Natural killer cell treated with Interleukin-12 subunit alpha and Interleukin-12 subunit beta and Interleukin-15 and Interleukin-18, amount 100 ng/mL, for 72 hours (primary cell): ENCODE measurements at places on chromosomes 2 and 18. TPM values are rescaled to one million over a fixed set of nuclear protein-coding genes. Genes with fewer than 3 reads are reported as not detected.

The FAM124B gene
- 0.78 TPM for total RNA-seq

DNA sequence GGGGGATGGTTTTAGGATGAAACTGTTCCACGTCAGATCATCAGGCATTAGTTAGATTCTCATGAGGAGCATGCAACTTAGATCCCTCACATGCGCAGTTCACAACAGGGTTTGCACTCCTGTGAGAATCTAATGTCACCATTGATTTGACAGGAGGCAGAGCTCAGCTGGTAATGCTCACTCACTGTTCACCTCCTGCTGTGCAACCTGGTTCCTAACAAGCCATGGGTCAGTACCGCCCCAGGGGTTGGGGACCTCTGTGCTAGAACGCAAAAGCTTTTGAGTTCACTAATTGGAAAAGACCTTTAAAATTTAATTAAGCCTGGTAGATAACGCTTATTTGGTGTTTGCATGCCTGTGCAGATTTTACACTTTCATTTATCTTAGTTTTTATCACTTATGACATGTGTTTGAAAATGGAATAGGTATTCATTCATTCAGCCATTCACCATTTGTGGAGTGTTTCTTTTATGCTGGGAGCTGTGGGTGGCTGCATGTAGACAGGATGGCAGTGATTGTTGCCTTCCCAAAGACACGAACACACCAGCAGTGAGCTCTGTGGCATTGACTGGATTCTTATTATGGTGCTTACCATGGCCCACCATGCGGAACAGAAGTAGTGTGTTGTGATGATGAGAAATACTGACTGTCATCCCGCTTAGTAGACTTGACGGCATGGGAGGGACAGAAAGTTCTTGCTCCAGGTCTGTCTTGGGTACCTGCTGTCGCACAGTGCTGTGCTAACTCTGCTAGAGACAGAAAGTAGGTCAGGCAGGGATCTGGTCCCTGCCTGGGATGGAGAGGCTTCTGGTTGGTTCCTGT lies 6.4 kb downstream of the RAB31 start:
- DNase-seq: no peak

DNA sequence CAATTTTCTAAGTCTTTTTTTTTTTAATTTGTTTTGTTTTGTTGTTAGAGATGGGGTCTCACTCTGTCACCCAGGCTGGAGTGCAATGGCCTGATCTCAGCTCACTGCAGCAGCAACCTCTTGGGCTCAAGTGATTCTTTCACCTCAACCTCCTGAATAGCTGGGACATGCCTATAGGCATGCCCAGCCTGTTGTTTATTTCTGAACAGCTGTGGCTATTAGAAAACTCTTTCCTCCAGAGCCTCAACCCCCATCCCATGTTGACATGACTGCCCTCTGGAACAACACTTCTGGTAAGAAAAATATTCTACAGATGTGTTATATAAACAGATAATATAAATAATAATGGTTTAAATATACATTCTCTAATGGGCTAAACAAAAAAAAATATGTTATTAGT lies 44.4 kb upstream of the TWSG1 start:
- DNase-seq: no peak

The SMYD5 gene
- 27.2 TPM for total RNA-seq

The ZAP70 gene
- total RNA-seq: 191 TPM

DNA sequence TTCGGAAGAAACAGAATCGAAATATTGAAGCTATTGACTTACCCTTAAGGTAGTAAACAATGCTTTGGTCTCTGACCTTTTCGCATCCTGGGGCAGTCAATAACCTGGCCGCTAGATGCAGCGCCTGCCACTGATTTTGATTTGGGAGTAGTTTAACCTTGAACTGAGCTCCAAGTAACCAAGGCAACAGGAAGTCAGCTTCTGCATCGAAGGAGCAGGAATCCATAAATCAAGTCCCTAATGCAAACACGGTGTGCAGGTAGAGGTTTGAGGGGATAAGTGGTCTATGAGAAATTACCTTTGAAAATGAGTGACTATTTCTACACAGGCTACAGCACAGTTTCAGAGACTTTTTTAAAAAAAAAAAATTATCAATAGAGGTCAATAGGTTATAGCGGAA lies 353.5 kb downstream of the SETBP1 start:
- no peak for DNase-seq

DNA sequence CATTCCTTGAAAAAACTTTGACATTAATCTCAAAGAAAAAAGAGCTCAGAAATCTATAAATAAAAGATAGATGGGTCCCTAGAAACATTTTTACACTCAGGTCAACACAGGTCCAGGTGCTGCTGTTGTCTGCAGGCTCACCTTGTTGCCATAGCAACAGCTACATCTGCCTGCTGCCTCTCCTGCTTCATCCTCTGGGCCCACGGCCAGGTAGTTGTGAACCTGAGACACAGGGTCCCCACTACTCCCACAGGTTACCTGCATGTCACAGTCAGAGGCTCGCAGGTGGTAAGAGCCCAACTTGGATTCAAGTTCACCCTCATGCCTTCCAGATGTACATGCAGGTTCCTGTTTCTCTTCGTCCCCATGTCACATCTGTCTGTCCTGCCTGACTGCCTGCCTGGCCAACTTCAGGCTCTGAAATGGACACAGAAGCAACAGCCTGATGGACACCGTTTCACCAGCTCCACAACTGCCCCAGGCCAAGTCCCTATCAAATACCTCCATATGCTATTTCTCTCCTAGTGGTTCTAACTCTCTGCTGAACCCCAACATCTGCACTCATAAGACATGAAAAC lies 88.3 kb upstream of the SALL3 start:
- no peak for DNase-seq

DNA sequence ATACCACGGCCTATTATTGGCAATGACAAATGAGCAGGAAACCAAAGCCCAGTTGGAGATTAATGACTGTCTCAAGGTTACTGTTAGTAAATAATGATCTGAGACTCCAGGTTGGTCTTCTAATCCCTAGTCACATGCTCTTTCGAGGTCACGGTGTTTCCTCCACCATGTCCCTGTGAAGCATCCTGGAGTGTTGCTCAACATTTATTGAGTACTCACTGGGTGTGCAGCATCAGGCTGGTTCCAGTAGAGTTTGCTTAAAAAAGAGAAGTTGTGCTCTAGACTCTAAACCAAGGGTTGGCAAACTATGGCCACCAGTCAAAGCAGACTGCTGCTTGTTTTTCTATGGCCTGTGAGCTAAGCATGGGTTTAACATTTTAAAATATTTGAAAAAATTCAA lies 263.8 kb upstream of the ATP5MC3 start:
- no peak for DNase-seq

- DNase-seq: no peak
Measured at GRCh38 chr2:57204364-57204763, 842.2 kb upstream of the VRK2 start.

The SP140 gene
- total RNA-seq: 67.9 TPM

The IFIH1 gene
- 30.9 TPM for total RNA-seq

- DNase-seq: no peak
Measured at GRCh38 chr2:206557321-206557720, 85.0 kb upstream of the FAM237A start.

DNA sequence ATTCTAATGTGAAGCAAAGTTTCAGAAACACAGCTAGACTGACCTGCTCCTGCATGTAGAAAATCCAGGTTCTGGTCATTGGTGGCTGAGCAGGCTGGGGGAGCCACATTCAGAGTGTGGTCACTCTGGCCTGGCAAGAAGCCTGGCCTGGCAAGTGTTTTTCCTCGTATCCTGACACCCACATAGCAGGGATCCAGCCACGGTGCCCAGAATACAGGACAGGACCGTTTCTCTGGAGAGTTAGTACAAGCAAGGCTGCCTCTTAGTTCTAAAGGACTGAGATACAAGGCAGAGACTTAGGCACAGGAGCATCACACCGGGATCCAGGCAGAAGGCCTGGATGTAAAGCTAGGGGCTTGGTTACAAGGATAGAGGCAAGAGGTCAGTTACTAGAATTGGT lies 4.8 kb upstream of the LAMA1 start:
- DNase-seq: no peak

The SERPINB4 gene
- not detected for total RNA-seq

The TCF23 gene
- not detected for total RNA-seq

The IKZF2 gene
- 80.0 TPM for total RNA-seq

- no peak for DNase-seq
Measured at GRCh38 chr2:159090514-159091201, 122.2 kb downstream of the TANC1 start.

GRCh38 chr18:79186649-79187048 lies 117.5 kb downstream of the ATP9B start:
- no peak for DNase-seq

- DNase-seq: no peak
Measured at GRCh38 chr2:179253226-179253625, 11.4 kb downstream of the SESTD1 start.

DNA sequence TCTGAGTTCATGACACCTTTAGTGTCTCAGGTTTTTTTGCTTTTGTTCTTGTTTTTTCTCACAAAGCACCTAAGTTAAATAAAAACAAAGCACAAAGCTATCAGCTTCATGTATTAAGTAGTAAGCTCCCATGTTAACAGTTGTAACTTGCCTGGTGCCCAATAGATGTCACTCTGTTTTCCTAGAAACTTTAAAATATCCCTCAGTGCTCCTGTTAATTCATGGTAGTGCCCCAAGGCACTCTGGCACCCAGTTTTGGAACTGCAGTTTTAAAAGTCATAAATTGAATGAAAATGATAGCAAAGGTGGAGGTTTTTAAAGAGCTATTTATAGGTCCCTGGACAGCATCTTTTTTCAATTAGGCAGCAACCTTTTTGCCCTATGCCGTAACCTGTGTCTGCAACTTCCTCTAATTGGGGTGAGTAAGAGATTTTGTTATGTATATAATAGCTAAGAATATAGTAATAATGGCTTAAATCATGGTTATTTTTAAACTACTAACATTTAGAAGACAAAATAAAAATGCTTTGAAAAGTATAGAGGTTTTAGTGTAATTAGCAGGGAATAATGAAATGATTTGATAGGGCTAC lies 555.0 kb upstream of the TMEFF2 start:
- DNase-seq: no peak

- no peak for DNase-seq
Measured at GRCh38 chr2:66604976-66605375, 170.1 kb downstream of the MEIS1 start.

GRCh38 chr2:54084600-54084999 lies 30.8 kb upstream of the ACYP2 start:
- no peak for DNase-seq

The REG3G gene
- not detected for total RNA-seq

DNA sequence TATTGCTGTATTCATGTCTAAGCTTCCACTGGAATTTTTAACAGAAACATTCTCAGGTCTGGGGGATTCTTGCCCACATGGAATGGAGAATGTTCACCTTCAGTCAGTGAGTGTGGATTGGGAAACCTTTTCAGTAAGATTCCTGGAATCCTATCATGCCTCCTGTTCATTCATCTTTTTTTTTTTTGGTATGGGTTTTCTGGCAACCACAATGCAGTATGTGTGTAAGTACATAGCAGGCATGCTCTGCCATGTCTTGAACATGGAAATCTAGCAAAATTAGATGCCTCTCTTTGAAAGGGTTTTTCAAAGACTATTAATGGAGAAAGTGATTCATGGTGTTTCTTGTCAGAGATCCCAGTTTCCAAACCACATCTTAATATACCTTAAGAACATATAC lies 176.5 kb downstream of the LTBP1 start:
- no peak for DNase-seq

- no peak for DNase-seq
Measured at GRCh38 chr2:72846171-72847095, 20.6 kb upstream of the EXOC6B start.

The PTPRM gene
- total RNA-seq: 7.5 TPM

DNA sequence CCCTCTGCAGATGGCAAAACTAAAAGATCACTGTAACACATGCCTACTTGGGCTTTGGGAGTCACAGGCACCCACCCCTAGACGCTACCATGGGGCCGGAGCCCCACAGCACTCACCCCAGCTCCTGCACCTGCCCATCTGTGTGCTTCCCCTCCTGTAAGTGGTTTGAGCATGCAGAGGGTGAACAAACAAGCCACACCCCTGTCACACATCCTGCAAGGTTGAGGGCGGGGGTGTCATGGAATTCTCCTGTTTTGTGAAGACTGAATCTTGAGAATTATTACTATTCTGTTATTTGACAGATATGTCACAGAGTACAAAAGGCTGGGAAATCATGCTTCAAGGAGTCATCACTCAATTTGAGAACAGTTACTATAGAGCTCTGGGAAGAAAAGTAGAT lies 60.9 kb downstream of the RFTN2 start:
- no peak for DNase-seq

The ASXL3 gene
- total RNA-seq: not detected

DNA sequence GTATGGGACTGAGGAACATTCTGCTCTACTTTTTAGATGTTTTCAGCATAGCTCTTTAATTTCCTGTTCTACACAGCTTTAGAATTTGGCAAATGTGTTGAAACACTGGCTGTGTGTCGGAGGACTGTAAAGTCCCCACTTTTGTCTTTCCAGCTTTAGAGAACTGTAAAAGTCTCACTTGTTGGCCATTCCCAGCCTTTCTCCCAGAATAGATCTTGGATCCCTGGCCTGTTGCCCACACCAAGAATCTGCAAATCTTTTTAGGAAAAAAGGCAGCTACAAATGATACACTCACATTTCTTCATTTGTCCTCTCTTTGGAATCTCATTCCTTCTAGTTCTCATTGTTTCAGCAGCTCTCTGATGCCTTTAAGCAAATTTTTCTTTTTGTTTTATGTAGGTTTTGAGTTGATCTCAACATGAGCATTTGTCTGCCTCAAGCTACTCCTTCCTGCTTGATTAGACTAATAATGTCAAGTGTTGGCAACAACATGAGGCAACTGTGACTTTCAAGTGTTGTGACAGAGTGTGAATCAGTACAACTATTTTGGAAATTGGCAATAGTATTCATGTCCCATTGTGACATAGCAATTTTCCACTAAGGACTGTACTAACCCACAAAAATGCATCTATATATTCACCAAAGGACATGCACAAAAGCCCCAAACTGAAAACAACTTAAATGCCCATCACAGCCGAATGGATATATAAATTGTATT lies 610.8 kb downstream of the EPHA4 start:
- no peak for DNase-seq

GRCh38 chr2:65746931-65747675 lies 314.7 kb upstream of the SPRED2 start:
- no peak for DNase-seq

DNA sequence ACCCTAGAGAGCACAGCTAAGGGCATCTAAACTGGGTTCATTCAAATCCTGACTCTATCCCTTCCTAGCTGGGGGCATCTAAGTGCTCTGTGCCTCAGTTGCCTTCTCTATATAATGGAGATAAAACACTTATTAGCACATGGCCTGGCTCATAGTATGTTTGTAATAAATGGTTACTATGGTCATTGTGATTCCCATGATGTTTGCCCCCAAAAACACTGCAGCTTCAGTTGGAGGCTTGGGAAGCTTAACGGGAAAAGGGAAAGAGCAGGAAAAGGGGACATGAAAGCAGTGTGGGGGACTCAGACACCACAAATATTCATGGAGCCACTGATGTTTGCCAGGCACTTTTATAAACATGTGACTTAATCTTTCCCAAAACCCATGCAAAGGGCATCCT lies 118.1 kb downstream of the INHBB start:
- no peak for DNase-seq

GRCh38 chr2:6211236-6211635 lies 519.1 kb downstream of the SOX11 start:
- DNase-seq: no peak

- DNase-seq: no peak
Measured at GRCh38 chr2:47639467-47639866, 143.5 kb upstream of the MSH6 start.

- no peak for DNase-seq
Measured at GRCh38 chr2:65049010-65049639, 7.1 kb upstream of the CEP68 start.

GRCh38 chr18:79489051-79489898 lies 93.5 kb downstream of the NFATC1 start:
- DNase-seq: peak; percentile 55

GRCh38 chr2:23519334-23519651 lies 134.3 kb downstream of the KLHL29 start:
- no peak for DNase-seq
